ENCODE measurements at places on chromosomes 3 and 15. TPM values are rescaled to one million over a fixed set of nuclear protein-coding genes. Genes with fewer than 3 reads are reported as not detected.

Gene ERC2
- not detected for polyA plus RNA-seq

Gene NMNAT3
- polyA plus RNA-seq = 6.8 TPM

Gene CD86
- polyA plus RNA-seq = 2.7 TPM

Gene QTRT2
- 11.8 TPM for polyA plus RNA-seq

Gene ZSCAN2
- 12.7 TPM for polyA plus RNA-seq

DNA sequence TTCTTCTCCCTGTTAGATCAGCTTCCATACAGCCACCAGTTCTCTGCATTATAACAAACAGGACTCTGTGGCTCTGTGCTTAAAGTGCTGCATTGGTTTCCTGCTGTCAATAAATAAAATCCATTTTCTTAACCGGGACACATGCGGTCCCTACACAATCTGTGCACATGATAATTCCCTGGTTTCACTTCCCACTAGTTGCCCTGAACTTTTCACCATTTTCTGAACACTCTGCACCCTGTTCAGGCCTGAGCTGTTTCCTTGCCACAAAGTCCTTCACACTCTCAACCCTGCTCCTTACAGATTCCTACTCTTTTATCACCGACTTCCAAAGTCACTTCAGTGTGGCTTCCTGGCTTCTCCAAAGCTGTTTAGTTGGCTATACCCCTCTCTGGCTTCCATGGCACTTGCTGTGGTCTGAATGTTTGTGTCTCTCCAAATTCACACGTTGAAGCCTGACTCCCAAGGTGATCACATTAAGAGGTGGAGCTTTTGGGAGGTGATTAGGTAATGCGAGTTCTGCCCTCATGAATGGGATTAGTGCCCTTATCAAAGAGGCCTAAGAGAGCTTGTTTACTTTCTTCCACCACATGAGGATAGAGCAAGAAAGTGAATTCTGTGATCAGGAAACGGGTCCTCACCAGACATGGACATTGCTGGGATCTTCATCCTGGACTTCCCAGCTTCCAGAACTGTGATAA lies 233.4 kb downstream of the CHST2 start:
- no peak for DNase-seq

- no peak for DNase-seq
These were observed 3.2 kb downstream of the SEMA6D start for GRCh38 chr15:47720555-47720954.

DNA sequence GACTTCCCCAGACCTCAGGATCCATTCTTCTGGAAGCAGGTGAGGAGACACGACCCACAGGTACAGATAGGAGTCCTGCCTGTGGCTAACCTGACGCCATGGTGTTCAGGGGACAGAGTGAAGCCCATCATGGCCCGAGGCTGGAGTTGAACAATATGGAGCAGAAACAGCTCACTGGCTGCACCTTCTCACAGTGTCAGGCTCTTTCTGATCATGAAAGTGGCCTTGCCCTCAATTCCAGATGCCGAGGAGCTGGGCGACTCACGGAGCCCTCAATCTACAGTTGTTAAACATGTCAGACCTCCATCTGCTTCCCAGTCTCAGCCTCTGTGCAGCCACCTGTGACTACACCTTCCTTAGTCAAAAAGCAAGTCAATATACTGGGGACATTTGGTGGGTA lies 110.8 kb upstream of the SMAD3 start:
- DNase-seq = no peak

GRCh38 chr15:87710406-87710805 lies 546.1 kb downstream of the NTRK3 start:
- DNase-seq = no peak

DNA sequence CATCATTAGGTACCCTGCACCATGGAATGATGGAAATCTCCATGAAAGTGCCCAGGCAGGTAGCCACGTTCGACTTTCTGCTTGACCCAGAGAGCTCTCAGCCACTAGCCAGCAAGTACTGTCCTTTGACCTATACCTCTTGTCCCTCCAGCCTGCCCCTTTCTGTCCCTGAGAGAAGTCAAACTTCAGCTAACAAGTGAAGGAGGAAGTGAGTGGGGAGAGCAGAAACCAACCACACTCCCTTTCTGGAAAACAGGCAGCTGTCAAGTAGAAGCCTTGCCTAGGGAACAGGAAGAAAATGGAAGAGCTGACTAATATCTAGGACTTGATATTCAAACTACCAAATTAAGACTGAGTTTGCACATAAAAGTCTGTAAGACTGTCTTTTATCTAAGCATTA lies 30.3 kb upstream of the FSTL1 start:
- no peak for DNase-seq

GRCh38 chr3:42198709-42199108 lies 67.3 kb downstream of the CCK start:
- no peak for DNase-seq

DNA sequence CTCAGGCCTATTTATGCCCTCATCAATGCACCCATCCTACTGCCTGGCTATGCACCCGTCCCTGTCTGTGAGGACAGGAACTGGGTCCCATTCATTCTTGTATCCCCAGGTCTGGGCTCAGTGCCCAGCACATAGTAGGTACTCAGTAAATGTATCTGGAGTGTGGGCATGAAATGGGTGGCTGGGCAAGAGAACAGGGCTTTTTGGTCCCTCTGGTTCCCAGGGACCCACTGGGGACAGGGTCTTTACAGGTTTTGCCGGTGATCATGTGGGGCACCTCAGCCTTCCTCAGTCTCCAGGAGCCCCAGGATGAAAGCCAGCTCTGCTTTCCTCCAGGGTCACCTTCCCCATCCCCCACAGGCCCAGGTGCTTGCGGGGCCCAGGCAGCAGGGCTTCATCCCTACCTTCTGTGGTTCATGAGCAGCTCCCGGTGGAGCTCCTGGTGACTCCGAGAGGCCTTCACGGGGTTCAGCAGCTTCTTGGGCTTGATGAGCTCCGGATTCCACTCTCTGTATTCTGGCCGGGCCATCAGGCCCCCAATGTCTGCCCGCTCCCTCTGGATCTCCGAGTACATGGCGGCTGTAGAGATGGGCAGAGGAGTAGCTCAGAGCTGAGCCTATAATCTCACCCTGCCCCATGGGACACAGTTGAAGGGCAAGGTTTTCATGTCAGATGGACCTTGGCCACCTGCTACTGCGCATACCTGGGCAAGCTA lies 7.7 kb downstream of the FAM107A start:
- no peak for DNase-seq

DNA sequence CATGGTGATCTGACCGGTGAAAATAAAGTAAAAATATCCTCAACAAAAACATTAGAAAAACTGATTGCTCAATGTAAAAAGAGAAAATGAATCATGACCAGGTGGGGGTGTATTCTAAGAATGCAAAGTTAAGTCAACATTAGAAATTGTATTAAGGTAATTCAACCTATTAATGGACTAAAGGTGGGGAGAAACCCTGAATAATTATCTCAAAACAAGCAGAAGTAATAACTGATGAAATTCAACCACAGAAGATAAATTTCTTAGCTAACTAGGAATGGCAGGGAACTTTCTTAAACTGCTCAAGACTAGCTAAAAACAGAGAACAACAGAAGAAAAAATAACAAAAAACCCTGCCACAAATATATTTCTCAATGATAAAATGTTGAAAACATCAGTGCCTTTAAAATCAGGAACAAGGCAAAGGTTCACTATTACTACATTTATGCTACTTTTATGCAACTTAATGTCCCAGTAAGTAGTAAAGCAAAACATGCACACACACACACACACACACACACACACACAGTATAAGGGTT lies 204.4 kb upstream of the THBS1 start:
- DNase-seq = no peak

DNA sequence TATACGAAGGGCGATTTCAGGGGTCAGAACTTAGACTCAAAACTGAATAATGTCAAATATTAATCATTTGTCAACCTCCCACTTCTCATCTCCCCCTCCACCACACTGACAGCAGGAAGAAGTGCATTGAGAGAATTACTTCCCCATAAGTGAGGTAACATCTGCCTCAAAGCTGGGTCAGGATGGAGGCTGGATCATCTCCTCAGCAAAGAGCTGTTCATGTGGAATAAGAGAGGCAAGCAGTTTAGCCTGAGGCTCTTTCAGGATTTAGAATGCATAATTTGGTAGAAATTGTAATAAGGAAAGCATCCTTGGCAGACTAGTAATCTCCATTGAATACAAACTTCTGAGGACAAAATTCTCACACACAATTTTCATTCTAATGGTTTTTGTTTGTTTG lies 512.1 kb downstream of the ROBO1 start:
- DNase-seq = no peak

- DNase-seq = peak; percentile 17
These were observed 308.3 kb upstream of the CCDC54 start for GRCh38 chr3:107068980-107069379.

- DNase-seq = no peak
These were observed 118.6 kb upstream of the PRR20G start for GRCh38 chr3:127406309-127407025.

DNA sequence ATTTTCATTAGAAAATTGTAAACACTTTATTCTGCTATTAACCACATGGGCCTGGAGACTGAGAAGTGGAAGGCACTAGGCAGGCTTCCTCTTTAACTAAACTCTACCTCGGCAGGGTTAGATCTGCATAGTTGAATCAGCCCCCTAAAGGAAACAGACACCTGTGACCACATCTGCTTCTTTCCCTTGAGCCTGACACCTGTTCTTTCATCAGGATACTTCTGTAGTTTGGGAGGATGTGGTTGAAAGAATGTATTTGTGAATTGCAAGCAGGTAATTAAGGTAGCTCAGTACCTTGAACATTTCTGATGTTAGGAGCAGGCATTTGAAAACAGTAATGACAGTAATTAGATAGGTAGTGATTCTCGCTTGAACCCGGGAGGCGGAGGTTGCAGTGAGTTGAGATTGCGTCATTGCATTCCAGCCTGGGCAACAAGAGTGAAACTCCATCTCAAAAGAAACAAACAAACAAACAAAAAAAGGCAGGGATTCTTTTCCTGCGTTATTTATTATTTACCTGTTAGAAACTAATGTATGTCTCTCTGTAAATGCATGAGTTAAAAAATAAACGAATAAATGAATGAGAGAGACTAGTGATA lies 468.5 kb downstream of the NLGN1 start:
- DNase-seq = no peak

- no peak for DNase-seq
These were observed 5.0 kb downstream of the NR2F2 start for GRCh38 chr15:96335411-96336024.

DNA sequence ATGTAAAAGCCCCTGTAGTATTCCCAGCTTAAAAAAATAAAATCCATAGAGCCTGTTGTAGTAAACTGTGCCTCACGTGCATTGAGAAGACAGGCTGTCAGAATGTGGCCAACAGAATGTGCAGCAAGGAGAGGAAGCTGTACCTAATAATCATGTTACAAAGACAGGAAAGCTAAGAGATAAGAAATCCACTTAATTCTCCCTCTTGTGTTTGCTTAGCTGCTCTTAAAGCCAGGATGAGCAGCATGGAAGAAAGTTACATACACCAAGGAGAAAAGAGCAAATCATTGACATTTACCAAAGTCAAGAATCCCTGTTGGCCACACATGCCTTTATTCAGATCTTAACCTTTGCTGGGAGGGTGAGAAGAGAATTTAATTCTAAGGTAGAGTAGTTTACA lies 85.9 kb downstream of the TNIK start:
- DNase-seq = no peak

DNA sequence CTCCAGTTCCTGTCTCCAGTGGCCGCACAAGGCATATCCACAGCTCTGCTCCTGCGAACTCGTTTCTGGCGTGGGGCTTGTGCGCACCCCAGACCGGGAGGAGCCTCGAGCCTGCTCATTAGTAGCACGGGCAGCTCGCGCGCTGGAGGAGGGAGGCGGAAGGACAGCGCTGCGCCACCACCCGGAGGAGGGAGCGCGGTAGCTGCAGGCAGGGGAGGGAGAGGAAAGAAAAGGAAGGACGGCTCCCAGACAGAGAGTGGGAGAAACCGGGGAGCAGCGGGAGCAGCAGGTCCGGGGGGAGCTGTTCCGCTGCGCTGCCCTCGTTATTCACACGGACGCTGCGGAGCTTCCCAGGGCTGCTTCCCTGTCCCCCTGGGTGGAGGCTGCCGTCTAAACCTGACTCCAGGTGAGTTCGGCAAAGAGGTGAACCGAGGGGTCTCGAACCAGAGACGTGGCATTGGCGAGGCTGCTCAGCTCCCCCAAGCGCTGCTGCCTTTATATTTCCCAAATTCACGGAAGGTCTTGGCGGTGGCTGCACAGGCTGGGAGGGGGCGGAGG lies 121.3 kb upstream of the ZNF717 start:
- DNase-seq = peak; percentile 30

DNA sequence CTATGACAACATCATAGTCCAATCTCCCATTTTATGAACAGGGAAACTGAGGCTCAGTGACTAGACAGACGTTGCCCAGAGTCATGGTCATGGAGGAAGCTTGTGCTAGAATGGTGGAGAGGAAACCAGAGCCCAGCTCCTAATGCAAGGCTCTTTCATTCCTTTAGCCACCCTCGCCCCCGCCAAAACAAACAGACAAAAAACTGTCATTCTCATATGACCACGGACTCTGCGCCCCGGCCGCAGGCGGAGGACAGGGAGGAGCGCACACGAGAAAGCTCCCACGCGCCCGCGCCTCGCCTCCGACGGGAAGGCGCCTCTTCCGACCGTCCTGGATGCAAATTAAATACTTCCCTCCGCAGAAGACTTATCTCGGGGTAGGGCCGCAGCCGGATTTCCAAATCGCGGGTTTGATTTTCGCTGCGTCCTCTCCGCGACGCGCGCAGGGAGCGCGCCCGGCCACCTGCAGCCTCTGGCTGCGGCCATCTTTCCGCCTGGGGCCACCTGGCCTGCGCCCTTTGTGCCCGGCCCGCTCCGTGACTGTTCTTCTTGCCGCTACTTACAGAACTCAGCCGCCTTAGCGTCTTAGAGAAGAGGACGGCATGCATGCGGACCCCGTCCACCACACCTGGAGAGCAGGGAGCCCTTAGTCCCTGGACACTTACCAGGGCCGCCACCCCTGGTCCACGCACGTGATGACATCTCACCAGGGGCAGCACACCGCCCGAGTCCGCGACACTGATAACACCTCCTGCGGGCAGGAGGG lies 670 bp upstream of the ATP13A3 start:
- no peak for DNase-seq

DNA sequence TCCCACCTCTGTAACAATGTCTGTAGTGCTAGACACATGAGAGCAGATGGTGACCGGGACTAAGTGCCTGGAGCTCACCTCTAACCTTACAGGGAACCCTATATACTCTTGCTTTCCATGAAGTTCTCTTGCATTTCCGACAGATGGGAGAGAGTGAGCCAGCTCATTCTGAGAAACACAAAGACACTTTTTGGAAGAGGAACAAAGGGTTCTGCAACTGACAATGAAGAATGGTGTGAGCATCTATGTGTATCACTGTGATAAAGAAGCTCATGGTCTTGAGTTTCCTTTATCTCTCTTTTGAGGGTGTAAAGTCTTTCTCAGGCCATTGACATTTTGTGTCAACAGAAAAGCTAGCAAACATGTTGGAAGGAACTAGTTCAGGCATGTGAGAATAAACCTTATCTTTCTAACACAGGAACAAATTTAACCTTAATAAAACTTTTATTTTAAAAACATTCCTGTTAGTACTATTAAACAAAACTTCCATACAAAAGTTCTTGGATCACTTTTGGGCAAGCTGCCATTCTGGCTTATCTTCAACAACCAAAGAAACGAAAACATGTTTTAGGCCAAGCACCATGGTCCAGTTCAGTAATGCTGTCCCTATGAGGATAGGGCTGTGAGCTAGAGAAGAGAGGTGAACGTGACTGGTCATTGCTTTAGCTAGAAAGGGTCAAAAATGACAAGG lies 142.7 kb downstream of the THRB start:
- peak; percentile 77 for DNase-seq

Data from muscle of arm (tissue), 14 donors.